RWPE2 (cell line): ENCODE measurements at places on chromosomes 11 and 22.

GRCh38 chr11:120120805-120121335, 17.0 kb downstream of the TRIM29 start:
- DNase-seq, result no peak

DNA sequence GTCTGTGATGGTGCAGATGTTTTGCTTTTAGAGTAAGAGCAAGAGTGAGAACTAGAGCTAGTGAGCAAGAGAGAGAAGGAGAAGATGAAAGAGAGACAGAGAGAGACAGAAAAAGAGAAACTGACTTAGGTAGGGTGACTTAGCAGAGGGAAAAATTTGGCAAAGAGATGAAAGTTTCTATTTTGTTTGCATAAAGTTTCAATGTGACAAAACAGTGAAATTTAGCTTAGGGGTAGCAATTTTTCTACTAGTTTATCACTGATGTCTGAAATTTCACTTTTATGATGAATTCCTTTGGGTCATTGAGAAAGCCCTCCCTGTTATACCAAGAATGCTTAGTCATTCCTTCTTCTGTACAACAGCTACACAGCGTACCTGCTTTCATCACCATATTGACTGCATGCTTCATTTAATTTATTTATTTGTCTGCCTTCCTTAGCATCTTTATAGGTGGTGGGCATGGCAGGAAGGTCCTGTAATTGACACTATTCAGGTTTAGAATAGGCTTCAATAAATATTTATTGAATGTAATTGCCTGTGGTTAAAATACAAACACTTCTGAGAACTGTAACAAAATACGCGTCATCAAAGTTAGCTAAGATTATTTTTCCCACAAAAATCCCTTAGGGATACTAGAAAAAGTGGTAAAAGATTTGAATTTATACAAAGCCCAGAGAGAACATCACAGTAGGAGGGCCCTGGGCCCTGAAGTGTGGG, 19.9 kb upstream of the CTSC start:
- no peak for DNase-seq

DNA sequence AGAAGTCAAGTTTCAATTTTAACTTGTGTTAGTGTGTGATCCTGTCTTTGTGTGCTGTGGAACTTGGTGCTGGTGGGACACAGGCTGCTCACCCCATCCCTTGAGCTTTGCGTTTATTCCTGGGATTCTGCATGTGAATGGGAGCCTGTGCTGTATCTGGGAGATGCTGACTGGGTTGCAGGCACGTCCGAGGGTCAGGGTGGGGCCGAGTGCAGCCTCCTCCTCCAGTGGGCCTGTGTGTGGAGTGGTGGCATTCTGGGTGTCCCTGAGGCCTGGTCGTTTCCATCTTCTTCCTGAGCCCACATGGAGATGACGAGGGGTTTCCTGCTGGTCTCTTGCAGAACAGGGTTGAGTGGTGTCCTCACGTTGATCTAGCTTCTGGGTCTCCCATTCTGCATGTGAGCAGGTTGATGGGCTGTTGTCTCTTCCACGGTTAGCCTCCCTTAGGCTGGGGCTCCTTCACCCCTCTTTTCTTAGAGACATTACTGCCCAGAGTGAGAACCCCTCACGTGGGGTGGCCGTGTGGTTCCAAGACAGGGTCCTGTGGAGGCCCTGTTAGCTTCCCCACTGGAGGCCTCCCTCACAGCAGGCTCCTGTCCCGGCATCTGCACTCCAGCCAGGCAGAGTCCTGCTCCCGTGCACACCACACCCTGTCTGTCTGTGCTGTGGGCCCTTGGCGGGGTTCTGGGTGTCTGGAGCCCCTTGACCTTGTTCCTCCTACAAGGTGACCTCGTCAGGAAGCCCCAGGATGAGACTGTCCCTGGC, 4.9 kb downstream of the PTDSS2 start:
- no peak for DNase-seq

DNA sequence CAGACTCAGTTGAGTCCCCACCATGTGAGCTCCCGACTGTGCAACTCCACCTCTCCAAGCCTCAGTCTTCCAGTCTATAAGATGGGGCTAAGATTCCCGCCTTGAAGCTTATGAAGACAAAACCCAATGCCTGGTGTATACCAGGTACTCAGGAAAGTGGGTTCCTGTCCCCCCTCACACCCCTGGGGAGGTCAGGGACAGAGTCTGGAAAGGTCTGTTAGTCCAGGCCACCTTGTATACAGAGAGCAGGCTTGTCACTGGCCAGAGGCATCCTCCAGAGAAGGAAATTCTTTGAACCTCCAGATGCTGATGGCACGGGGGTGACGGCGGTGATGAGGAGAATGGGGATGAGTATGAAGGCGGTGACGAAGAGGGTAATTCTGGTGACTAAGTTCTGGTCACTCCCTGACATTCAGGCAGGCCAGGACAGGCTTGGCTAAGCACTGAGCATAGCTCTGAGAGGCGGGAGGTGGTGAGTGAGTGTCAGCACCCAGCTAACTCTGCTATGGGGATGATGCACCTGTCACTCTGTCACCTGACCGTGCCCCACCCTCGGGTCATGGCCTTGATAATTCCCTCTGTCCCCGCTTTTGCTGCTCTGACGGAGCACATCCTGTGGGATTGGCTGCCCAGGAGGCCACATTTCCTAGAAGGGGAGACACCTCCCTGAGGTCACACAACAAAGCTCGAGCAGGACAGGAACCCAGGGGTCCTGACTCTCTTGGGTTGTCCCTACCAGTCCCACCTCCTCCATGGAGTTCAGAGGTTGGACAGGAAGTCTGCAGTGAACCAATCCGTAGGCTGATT, 30.9 kb upstream of the CSNK1E start:
- DNase-seq, result peak; percentile 85

GRCh38 chr11:124712392-124712791, 27.4 kb upstream of the NRGN start:
- DNase-seq, result no peak

GRCh38 chr11:74971424-74971823, 17.3 kb upstream of the NEU3 start:
- no peak for DNase-seq

GRCh38 chr22:41524809-41525449, 19.3 kb downstream of the POLR3H start:
- no peak for DNase-seq

GRCh38 chr11:112965656-112966055, 4.4 kb downstream of the NCAM1 start:
- DNase-seq, result no peak

DNA sequence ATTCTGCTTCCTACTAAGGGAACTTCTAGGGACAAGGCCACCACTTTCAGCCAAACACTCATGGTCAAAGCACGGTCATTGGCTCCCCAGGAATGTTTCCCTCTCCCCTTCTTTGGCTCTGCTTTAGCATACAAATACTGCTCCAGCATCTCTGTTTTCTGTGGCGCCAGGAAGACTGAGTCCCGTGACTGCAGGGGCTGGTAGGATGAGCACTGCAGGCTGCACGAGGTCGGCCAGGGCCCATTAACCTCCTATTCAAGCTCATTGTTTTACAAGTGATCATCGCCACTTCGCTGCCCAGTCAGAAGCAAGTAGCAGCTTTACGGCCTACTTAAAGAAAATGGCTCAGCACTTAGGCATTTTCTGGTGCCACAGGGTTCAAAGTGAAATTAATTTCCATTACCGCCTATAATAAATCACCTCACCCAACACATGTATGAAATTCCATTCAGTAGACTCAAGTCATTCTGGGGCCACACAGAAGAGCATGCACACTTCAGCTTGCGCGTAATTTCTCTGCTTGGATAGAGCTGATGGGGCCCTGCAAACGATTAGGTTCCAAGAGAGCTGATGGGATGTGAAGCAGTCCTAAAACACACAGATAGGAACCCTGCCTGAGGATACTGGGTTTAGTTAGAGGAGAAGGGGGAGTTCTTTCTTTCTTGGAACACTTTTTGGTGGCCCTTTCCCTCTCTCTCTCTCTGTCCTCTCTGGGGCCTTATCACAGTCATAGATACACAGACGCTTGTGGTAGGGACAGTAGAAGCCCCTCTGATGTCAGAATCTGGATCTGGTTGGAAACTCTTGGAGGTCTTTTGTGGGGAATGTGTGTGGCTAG, 173.7 kb downstream of the KIF18A start:
- peak; percentile 85 for DNase-seq

DNA sequence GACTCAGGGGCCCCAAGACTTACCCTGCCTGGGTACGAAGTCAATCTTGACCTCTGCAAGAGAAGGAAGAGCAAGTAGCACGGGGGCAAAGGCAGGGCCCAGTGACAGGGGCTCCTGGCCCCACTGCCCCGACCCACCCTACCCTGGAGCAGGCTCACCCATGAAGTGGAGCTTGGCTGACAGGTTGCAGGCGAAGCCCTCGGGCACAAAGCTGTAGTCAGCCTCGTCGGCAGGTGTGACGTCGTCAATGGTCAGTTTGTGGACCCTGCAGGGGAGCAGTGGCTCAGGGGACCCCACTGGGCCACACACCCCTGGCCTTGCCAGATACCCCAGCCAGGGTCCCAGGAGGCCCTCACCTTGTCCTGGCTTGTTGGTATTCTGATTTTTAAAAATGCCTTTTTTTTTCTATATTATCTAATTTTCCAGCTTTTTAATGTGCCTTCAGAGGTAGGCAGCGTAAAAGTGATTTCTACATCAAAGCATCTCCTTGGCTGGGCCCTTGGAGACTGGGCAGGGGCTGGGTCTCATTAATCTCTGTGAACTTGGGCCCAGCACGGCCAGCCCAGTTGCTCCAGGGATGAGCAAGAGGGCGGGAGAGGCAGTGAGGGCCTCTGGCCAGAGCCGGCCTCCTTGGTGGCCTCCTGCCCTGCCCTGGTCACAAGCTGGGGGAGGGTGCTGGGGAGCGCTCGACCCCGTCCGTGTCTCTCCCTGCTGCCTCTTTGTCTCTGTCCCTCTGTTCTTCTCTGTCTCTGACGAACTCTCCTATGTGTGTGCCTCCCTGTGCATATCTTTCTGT, 11.3 kb downstream of the MYBPC3 start:
- DNase-seq, result no peak

DNA sequence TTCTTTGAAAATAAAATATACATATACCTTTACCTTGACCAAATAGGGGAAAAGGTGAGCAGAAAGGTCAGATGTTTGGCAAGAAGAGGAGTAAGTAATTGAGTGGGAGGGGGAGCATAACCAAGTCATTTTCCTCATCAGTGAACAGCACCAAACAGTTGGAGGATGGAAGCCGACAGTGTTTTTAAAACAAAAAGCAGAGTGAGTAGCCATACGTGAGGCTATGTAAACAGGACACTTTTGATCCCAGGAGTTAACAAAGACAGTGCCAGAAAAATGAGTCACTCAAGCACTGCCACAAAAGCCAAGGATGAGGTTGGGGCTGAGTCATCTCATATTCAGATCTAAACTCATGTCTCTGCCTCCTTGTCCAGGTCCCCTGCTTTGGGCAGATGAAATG, 734.7 kb downstream of the KCNA4 start:
- DNase-seq, result peak; percentile 61

GRCh38 chr11:120634706-120635105, 123.2 kb downstream of the GRIK4 start:
- no peak for DNase-seq

DNA sequence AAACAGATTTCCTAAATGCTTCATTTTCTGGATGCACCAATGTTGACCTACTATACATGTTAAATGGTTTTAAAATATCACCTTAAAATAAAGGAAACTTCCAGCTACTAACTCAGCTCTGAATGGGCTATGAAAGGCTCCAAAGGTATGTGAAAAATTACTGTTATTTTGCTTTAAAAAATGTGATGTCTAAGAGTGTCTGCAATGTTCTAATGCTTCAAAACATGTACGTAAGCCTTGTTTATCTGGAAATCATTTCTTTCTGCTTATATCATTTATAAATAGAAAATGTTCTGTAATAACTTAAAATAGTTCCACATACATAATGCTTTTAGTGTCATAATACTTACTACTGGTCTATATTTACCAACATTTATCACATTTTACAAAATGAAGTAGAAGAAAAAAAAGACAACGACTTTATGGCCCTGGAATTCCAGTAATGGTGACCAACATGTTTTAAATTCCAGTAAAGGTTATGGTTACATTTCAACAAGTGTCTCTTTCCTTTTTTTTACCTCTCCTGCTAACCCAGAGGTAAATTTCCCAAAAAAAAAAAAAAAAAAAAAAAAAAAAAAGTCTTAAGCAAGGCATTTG, 2.5 kb downstream of the BDNF start:
- DNase-seq, result no peak

- no peak for DNase-seq
These were observed 29.3 kb upstream of the PAMR1 start for GRCh38 chr11:35554491-35555437.

- peak; percentile 1 for DNase-seq
These were observed 23.5 kb upstream of the P2RY6 start for GRCh38 chr11:73248526-73249185.

GRCh38 chr11:15969701-15970329, 386.5 kb downstream of the SOX6 start:
- DNase-seq, result no peak

GRCh38 chr11:130103296-130103814, 33.7 kb downstream of the APLP2 start:
- DNase-seq, result no peak

DNA sequence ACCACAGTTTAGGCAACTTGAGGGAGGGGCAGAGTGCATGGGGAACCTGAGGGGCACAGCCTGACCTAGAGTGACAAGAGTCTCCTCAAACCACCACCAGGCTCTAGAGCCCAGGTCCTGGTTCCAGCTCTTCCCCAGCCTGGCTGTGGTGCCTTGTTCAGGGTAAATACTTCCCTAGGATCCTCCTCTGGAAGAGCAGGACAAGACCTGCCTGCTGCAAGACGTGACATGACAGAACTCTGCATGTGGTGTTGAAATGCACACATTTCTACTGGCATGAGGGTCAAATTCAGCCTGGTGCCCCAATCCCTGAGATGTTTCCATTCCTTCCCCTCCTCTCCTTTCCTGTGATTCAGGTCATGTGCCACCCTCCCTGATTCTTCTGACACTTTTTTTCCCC, 3.3 kb downstream of the SEC14L2 start:
- no peak for DNase-seq

DNA sequence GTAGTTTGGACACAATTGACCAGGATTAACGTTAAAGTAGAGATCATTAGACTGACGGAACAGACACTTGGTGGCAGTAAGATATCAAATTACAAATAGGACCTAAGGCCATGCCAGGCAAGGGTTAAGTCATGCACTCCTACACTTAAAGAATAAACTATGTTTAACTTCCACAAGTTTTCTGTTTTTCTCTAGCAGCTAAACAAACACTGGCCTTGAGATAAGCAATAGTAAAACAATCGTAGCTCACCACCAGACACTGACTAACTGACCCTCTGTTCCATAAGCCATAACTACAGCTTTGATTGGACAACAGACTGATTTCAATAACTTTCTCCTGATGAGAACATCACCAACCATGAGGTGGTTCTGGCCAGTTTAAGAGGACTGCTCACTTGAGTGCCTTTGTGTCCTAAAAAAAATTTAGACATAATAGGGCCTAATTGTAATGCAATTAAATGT, 2.0 kb upstream of the CEP126 start:
- no peak for DNase-seq

GRCh38 chr22:46703171-46703995, 34.7 kb downstream of the CERK start:
- no peak for DNase-seq

- DNase-seq, result no peak
These were observed at the start of gene EHF for GRCh38 chr11:34620820-34621792. Gene EHF (plus strand): TSS chr11:34621093. CDS start chr11:34642631, 21,538 bp downstream.

DNA sequence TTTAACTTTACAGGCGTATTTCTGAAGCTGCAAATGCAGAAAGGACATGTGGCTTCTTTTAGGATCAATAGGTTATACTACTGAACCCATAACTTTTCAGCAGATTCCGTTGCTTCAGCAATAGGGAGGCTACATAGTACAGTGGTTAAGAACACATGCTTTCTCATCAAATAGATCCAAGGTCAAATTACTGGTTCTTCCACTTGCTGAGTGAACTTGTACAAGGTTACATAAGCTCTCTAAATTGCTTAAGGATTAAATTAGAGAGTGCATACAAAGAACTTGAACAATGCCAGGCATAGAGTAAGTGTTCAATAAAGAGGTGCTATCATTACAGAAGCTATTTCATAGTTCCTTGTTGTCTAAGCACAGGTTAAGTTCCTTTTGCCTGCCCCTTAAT, 129.6 kb downstream of the BARX2 start:
- DNase-seq, result no peak
